ENCODE measurements at places on chromosomes 5 and 9. TPM values are rescaled to one million over a fixed set of nuclear protein-coding genes. Genes with fewer than 3 reads are reported as not detected.

DNA sequence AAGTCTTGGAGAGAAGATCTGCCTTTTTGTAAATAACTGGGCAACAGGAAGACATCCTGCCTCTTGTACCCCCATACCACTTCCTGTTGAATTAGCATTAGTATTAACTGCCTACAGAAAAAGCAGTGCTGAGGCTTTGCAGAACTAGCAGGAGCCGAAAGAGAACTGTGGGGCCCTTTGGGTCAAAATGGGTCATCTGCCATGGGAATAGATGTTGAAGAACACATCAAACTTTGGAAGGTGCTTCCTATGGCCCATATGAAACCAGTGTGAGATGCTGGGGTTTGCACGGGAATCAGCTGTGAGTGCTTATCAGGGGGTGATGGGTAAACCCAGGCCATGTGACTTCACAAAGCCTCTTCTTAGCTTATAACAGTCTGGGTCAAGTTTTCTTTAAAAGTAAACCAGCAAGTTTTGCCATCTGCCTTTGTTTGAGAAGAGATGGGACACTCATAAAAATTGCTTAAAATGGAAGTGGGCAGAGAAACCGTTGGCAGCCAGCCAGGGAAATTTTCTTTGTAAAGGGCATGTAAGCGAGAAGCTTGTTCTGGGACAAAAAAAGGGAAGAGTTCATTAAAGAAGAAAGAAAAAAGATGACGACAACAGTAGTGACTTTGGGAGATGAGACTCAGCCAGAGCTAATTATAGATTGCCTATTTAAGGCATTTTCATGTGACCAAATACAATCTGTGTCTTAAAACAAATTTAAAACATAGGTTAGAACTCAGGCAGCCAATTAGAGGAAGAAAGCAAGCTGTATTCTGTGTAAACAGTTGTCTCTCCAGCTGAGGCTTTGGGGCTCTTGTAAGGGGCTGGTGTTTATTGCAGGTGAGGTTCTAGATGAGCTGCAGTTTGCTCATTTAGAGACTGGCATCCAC, 4.4 kb downstream of the SLC25A25 start:
- peaks cover 25% of the 10 kb centered on the region for H3K36me3 ChIP-seq
- no peaks in the 10 kb centered on the region for H3K27me3 ChIP-seq
- peak; percentile 82 for DNase-seq

Gene SLC6A18
- not detected for total RNA-seq

Gene MZB1
- 14.4 TPM for total RNA-seq

- H3K36me3 ChIP-seq: no peaks in the 10 kb centered on the region
- H3K27me3 ChIP-seq: peaks cover 6% of the 10 kb centered on the region
- no peaks in the 10 kb centered on the region for H3K4me1 ChIP-seq
- no peak for DNase-seq
Observed at GRCh38 chr5:115555084-115555633, 10.6 kb upstream of the FEM1C start.

DNA sequence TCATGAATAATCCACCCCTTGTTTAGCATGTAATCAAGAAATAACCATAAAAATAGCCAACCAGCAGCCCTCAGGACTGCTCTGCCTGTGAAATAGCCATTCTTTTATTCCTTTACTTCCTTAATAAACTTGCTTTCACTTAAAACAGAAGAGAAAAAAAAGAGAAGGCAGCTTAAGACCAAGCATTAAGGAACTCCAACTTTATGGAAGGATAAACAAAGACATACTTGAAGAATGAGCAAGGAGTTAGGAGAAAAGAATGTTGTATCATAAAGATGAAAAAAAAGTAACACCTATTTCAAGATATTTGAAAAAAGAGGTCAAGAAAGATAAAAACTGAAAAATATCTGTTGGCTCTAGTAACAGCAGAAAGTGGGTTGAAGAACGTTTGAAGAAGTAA, 107.6 kb downstream of the RNF180 start:
- no peaks in the 10 kb centered on the region for H3K36me3 ChIP-seq
- H3K4me3 ChIP-seq: no peak overlapping the region
- no peak overlapping the region for H3K27ac ChIP-seq
- no peak for DNase-seq
- no peaks in the 10 kb centered on the region for H3K27me3 ChIP-seq
- H3K4me1 ChIP-seq: no peaks in the 10 kb centered on the region

DNA sequence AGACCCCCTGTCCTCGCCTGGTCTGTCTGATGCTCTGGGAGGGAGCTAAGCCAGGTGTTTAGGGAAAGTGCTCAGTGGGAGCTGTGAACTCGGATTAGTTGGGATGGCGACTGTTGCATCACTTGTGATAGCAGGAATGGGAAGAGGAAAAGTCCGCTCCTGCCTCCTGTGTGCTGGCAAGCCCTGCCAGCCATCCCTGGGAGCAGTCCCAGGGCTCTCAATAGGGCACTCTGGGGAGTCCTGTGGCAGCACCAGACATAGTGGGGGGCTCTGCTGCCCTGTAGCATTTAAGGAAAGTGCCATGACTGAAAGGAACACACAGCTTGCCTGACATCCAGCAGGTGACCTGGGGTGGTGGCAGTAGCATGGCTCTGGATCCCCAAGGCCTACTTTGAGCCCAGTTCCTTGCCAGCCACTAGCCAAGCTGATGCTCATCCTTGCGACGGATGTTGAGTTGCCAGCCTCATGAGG, 81.5 kb downstream of the AMBP start:
- DNase-seq: no peak
- H3K27me3 ChIP-seq: no peaks in the 10 kb centered on the region
- no peaks in the 10 kb centered on the region for H3K36me3 ChIP-seq

DNA sequence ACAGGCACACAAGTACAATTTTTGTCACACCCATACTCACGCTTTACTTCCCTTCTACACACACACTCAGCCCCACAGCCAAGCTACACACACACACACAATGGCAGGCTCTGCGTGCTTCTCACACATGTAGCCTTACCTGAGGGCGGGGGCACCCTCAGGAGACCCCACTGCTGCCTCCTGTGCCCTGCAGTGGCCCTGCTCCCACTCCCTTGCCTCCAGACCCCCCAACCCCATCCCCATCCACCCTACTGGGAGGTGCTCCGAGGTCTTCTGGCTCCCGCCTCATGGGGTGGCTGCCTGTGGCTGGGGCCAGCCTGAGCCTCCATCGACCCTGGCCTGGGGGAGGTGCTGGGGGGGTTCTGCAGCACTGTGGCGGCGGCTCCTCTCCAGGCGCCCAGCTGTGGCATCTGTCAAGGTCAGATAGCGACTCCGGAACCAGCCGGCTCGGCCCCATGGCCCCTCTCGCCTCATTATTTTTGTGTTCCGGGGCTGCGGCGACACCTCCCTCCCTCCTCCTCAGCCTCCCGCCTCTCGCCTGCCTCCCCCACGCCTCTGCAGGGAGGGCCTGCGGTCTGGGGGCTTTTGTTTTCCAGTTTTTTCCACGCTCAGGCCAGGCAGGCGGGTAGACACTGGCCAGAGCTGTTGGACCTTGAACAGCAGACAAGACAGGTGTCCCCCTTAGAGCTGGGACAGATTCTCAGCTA, 21.7 kb downstream of the CXXC5 start:
- peak overlapping the region; percentile 79 for H3K27ac ChIP-seq
- peaks cover 48% of the 10 kb centered on the region for H3K4me1 ChIP-seq
- H3K36me3 ChIP-seq: no peaks in the 10 kb centered on the region
- H3K4me3 ChIP-seq: peak overlapping the region; percentile 79
- peak; percentile 63 for DNase-seq

- H3K4me3 ChIP-seq: peak overlapping the region; percentile 37
- no peaks in the 10 kb centered on the region for H3K27me3 ChIP-seq
- DNase-seq: peak; percentile 47
- peak overlapping the region; percentile 62 for H3K27ac ChIP-seq
- H3K36me3 ChIP-seq: no peaks in the 10 kb centered on the region
- H3K4me1 ChIP-seq: peaks cover 33% of the 10 kb centered on the region
Observed at GRCh38 chr5:151238303-151238741, 14.4 kb upstream of the CCDC69 start.

DNA sequence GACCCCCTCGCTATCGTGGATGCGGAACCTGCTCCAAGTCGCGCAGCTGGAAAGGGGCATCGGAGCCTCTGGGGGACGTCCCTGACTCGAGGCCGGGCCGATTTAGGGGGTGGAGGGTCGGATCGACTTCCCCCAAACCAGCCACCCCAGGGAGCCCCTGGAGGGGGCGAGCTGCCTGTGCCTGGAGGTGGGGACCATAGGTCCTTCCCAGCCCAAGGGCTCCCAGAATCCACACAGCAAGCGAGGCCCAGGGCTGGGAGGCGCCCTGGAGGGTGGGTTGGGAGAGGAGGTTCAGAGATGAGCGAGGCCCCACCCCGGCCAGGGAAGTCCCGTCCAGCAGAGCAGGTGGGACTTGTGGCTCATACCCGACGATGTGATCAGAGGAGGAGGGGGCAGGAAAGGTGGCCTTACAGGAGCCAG, 147.6 kb downstream of the GAPVD1 start:
- H3K27me3 ChIP-seq: peaks cover 16% of the 10 kb centered on the region
- H3K4me3 ChIP-seq: peak overlapping the region; percentile 59
- peaks cover 14% of the 10 kb centered on the region for H3K4me1 ChIP-seq
- no peak overlapping the region for H3K27ac ChIP-seq

Gene PCSK1
- not detected for total RNA-seq

DNA sequence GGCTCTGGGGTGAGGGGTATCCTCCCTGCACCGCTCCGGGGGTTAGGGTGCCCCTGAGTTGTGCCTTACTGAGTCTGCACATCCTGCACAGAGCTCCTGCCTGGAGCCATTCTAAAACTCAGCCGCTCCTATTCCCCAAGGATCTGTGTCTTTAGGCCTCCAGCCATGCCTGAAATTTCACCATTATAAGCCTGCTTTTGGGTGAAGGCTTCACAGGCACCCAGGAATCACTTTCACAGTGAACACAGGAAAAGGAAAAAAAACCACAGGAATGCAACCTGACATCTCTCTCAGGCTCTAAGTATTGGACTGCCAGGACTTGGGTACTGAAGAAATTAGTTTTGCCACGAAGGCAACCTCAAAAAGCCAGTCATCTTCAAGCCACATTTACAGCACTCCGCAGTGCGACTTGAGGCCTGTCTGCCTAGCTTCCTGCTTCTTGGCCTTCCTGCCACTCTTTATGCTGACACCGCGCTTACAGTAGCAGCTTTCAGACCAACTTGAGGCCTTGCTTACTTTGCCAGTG, 30.9 kb downstream of the GALNT10 start:
- peak; percentile 74 for DNase-seq
- peak overlapping the region; percentile 19 for H3K4me3 ChIP-seq
- H3K36me3 ChIP-seq: peaks cover 9% of the 10 kb centered on the region

DNA sequence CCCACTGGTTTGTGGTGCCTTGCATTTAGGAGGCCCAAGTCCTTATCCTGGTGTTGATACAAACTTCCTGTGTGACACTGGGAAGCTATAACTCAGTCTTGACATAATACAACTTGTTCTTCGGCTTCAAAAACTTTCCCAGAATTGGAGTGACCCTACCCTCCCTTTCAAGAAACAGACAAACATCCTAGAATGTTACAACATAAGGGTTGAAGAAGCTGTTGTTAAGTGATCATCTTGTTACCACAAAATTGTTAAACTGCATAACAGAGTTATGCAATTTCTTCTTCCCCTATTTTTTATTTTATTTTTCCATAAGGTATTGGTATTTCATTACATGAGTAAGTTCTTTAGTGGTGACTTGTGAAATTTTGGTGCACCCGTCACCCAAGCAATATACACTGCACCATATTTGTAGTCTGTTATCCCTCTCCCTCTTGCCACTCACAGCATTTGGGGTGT, 21.3 kb downstream of the TLR4 start:
- H3K4me3 ChIP-seq: no peak overlapping the region
- no peak for DNase-seq
- H3K36me3 ChIP-seq: no peaks in the 10 kb centered on the region

Gene GRIN1
- total RNA-seq: not detected

GRCh38 chr5:131848662-131849061, 51.8 kb upstream of the FNIP1 start:
- H3K27ac ChIP-seq: no peak overlapping the region
- peaks cover 3% of the 10 kb centered on the region for H3K4me1 ChIP-seq
- no peak overlapping the region for H3K4me3 ChIP-seq
- DNase-seq: no peak

Gene NREP
- total RNA-seq: 22.6 TPM

DNA sequence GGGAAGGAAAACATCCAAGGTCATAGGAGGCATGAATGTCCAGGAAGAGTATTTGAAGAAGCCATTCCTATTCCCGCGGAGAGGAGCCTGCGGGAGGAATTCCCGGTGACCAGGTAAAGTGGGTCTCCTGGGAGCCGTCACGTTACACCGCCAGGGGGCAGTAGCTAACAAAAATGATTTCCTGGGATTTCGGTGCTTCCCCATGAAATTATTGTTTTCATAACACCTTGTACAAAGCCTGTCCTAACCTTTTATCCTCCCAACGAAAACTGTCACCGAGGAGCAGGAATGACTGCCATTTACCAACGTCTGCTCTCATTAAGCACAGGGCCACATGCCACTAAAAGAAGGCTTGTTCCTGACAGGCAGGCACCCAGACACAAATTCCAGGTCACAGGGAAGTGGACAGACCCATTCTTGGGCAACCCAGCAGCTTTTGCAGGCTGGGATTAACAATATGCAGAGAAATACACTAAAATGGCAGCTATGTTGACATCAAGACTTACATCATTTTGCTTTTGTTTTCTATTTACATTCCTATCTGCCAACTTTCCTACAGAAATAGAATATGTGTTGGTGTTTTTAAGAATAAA, 41.2 kb upstream of the CTSL start:
- no peaks in the 10 kb centered on the region for H3K27me3 ChIP-seq
- no peak for DNase-seq
- no peak overlapping the region for H3K27ac ChIP-seq
- H3K4me1 ChIP-seq: peaks cover 8% of the 10 kb centered on the region
- no peaks in the 10 kb centered on the region for H3K36me3 ChIP-seq

Gene CARTPT
- not detected for total RNA-seq

DNA sequence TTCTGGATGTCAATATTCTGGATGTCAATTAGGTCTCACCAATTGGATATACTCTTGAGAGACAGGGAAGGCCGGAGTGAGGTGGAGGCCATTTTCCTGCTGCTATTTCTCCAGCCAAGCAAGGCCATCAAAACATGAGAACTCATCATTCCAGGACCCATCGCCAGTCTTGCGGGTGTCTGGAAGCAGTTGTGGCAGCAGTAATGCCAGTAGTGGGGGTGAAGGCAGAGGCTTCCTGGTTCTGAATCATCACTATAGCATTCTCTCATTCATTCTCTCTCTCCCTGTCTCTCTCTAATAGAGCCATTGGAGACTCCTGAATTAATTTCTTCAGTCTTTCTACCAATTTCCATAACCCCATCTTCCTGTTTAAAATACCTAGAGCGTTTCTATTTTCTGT, 71.8 kb downstream of the EGFLAM start:
- no peaks in the 10 kb centered on the region for H3K27me3 ChIP-seq
- DNase-seq: no peak
- H3K4me3 ChIP-seq: no peak overlapping the region

DNA sequence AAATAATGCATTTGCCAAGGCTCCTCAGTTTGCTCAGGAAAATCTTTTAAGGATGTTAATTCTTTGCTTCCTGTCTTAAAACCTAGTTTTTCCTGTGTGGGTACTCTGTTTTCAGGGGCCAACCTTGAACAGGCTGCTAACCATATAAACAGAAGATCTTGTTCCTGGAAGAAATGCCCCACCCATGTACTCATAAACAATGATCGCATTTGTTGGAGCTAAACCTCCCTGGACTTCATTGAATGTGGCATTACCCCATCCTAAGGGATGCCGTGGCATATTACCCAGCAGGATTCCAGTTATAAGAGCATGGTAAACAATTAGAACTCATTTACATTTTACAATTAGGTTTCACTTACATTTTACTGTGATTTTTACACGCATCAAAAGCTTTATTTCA, 436.0 kb downstream of the ZNF608 start:
- DNase-seq: no peak
- H3K27me3 ChIP-seq: no peaks in the 10 kb centered on the region
- no peaks in the 10 kb centered on the region for H3K4me1 ChIP-seq
- H3K27ac ChIP-seq: no peak overlapping the region
- no peak overlapping the region for H3K4me3 ChIP-seq
- H3K36me3 ChIP-seq: no peaks in the 10 kb centered on the region

All from activated CD8-positive, alpha-beta T cell treated with anti-CD3 and anti-CD28 coated beads for 36 hours (primary cell).